Psoas muscle (tissue), 8 donors: ENCODE measurements at places on chromosomes 12 and 14. TPM values are rescaled to one million over a fixed set of nuclear protein-coding genes. Genes with fewer than 3 reads are reported as not detected.

Gene PLEKHH1
- total RNA-seq = 2.2 TPM

- no peak for DNase-seq
These were observed 821.7 kb downstream of the TMEM121 start for GRCh38 chr14:106347890-106348755.

- DNase-seq = no peak
These were observed 36.6 kb upstream of the SYCP3 start for GRCh38 chr12:101775816-101776215.

Gene C14orf132
- total RNA-seq = 0.57 TPM

Gene SSPN
- 62.8 TPM for total RNA-seq

DNA sequence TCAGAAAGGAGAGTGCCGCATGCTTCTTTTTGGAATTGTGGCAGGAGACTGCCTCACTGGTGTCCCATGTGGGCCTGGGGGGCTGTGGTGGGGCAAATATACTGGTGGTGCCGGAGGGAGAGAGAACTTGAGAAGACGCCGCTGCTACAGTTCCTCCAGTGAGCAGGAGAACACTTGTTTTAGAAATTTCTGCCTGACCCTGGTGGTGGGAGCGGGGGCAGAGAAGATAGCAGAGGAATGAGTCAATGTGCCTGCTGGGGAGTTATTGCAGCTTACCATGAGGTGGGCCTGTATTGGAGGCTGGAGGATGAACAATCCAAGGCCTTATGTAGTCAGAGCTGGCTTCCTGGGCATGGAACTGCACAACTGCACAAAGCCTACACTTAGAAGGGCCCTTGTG is 211.8 kb downstream of the SNAPC1 start:
- DNase-seq = no peak
